GM04503 (cell line): ENCODE measurements at places on chromosomes 16 and 17.
A peak's percentile ranks its signal among the peaks of the same experiment; 100 is the strongest.

GRCh38 chr16:29808219-29808900 is 2.0 kb downstream of the MAZ start:
- no peak for DNase-seq

- DNase-seq = no peak
Measured at GRCh38 chr16:80899809-80900592, 95.6 kb upstream of the CDYL2 start.

DNA sequence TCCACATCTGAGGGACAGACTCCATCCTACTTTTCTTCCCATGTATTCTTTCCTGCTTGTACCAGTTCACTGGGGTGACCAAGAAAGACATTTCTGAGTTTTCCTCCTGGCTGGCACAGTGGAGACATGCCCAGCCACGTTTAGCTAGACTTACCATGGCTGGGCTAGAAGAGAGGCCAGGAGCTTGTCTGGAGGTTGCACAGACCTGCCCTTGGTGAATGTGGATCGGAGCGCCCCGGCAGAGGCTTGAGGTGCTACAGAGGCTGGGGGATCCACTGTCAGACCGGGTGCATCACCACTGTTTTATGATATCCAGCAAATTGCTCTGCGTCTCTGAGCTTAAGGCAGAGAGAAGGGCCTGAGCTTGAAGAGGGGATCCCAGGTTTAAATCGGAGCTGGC is 3.5 kb downstream of the IL4R start:
- DNase-seq = no peak

GRCh38 chr17:41383690-41384089 is 1.6 kb upstream of the KRT34 start:
- no peak for DNase-seq

DNA sequence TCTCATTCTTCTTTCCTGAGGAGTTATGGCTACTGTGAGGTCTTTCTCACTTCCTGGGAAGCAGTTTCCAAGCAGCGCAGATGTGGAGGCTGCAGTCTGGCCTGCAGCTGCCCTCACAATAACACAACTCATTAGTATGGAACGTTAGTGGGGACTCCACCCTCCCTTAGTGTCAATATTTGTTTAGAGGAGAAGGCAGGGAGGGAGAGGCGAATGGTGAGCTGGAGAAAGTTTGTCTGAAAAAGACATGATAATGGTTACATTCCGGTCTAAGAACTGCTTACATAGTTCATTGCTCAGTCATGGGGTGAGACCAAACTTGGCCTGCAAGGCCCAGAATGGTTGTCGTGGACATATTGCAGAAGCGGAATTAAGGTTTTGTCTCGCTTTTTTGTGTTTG is 170.2 kb downstream of the HS3ST3B1 start:
- DNase-seq = peak; percentile 60

- DNase-seq = no peak
Measured at GRCh38 chr16:29030086-29030840, 45.4 kb downstream of the LAT start.

DNA sequence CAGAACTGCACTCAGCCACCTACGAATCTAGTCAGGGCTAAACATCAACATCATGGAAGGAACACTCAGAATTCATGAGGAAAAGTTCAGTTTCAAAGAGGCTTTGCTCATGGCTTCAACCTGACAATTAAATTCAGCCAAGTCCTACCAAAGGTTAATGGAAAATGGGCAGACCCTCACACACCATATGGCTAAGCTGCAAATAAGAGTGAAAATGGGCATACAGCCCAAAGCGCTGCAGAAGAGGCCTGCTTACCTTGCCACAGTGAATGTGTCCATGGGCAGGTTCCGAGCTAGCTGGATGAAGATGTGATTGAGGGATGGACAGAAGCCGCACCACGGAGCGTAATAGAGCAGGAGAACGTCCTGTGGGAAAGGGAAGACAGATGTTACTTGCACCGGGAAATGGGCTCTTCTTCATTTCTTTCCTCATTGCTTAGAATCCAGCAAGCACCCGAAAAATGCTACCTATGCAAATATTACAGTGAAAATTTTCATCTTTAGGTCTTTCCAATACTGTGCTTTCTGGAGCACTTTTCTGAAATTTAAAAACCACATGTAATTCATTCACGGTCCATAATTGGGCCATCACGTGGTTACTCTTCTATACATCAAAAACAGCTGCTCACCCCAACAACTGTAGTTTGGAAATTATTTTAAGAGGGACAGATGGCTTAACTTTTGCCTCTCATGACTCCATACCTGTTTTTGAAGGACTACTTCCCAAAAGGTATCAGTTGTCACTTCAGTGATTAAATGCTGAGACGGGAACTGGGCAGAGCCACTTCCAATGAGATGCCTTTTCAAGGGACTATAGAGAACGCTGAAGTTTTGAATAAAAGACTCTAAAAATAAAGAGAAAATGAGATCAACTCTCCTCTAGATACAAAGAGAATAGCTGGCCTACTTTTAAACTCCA is 19.6 kb downstream of the SNN start:
- no peak for DNase-seq

- no peak for DNase-seq
Measured at GRCh38 chr16:50578137-50578536, 29.9 kb downstream of the NKD1 start.

DNA sequence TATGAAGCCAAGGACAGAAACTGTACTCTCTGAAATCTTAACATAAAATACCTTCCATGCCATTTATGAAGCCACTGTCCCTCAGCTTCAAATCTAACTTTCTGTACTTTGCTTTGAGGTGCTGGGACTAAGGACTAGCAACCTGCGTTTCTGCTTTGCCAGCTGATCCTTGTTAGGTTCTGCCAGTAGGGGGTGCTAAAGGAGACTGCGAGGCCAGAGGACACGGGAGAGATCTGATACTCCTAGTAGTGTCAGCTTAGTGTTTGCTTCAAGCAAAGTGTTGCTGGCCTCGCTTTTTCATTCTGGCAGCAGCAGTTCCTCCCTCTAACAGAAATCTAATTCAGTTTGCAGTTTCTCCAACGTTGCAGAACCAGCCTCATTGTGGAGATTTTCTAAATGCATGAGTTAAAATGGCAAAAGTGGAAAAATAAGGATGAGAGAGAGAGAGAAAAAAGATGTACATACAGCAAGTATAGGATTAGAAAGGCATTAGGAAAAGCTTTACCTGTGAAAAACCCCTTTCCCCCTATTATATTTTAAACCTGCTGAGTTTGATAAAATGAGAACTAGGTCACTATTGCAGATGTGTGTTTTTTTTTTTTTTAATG is 297.5 kb downstream of the CA10 start:
- DNase-seq = no peak

- DNase-seq = no peak
Measured at GRCh38 chr17:27506348-27507218, 50.3 kb downstream of the KSR1 start.

DNA sequence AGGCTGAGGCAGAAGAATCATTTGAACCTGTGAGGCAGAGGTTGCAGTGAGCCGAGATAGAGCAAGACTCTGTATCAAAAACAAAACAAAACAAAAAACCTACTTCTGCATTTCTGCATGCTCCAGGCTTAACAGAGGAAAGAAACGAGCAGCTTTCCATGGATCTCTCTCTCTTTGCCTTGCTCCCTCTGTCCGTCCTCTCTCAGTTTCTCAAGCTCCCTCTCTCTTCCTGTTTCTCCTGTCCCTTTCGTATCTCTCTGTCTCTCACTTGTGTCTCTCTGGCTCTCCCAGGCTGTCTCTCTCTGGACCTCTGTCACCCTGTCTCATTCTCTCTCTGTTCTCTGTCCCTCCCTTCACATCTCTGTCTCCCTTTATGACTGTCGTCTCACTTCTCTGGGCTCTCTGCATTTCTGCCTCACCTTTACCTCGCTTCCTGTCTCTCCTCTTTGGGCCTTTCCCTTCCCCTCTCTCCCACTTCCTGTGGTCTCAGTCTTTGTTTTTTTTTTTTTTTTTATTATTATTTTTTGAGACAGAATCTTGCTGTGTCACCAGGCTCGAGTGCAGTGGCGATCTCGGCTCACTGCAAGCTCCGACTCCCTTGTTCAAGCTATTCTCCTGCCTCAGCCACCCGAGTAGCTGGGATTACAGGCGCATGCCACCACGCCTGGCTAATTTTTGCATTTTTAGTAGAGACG is 4.1 kb upstream of the PITPNA start:
- DNase-seq = no peak

- DNase-seq = no peak
Measured at GRCh38 chr16:2804728-2805127, 6.5 kb downstream of the PRSS41 start.

GRCh38 chr16:31350275-31351005 is 4.5 kb upstream of the ITGAX start:
- no peak for DNase-seq

- no peak for DNase-seq
Measured at GRCh38 chr16:54283725-54284318, 2.8 kb downstream of the IRX3 start.

- no peak for DNase-seq
Measured at GRCh38 chr17:78905116-78905515, 2.1 kb upstream of the CEP295NL start.

- no peak for DNase-seq
Measured at GRCh38 chr16:11672206-11673090, 4.2 kb downstream of the SNN start.

- DNase-seq = no peak
Measured at GRCh38 chr16:78094166-78094565, 5.3 kb upstream of the WWOX start.

- no peak for DNase-seq
Measured at GRCh38 chr16:50668368-50669008, 12.6 kb downstream of the SNX20 start.

DNA sequence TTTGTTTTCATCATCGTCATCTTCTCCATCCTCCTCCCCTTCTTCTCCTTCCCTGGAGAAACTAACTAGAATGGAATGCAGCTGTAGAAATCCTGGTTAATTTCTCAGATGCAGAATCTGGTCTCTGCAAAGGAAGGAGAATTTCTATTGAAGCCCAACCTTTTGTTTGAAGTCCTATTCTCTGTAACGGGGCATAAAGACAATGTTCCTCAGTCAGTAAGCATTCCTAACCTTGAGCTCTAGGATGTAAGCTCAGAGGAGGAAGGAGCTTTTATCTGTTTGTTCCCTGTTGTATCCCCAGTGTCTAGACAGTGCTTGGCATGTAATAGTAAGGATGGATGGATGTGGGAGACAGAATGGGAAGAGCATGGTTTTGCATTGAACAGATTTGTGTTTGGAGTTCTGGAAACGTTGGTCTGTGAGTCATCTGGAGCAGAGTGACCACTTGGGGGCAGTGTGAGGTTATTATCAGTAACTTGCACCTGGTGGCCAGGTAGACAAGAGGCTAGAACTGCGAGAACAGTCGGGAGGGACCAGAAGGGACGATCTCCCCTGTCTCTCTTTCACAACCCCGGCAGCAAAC is 363.7 kb downstream of the SNX29 start:
- peak; percentile 58 for DNase-seq

- no peak for DNase-seq
Measured at GRCh38 chr17:7912927-7913524, 3.1 kb downstream of the RNF227 start.

DNA sequence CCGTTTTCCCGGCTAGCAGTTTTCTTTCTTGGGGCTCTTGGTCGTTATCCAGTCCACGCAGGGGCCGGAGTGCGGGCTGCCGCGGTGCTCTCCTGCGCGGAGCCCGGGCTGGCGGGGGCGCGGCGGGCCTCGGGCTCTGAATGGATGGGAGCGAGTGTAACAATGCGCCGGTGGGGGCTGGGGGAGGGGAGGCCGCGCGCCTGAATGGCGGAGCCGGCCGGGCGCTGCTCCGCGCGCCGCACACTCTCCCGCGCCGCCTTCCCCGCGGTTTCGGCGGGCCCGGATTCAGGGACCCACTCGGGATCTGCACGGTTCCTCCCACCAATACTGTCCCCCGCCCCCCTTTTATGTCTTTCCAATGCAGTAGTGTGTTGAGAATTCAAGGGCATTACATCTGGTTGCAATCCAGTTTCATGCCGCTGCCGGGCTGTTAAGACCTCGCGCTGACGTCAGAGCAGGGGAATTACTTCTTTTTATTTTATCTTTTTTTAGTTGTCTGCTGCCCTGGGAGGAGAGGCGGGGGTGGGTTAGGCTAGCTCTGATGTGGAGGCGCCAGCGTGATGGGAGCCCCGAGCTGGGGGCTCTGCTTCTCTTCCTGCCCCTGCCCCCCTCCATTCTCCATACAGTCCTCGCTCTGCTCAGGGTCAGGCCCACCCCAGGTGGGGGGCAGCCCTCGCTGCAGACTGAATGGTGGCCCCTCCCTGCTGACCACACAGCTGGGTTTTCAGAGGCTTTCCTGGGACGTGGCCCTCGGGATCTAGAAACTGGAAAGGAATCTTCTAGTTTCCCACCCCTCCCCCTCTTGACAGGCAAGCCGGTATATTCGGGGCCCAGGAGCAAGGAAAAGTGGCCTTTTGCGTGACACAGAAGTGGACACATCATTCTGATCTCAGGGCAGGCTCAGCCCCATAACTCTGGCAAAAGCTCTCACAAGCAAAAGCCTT is 1.8 kb downstream of the RAI1 start:
- DNase-seq = no peak

- no peak for DNase-seq
Measured at GRCh38 chr17:74623693-74624093, at the start of gene CD300E. Gene CD300E (minus strand): TSS chr17:74623738. CDS start chr17:74623621, 117 bp downstream.

GRCh38 chr17:27526604-27527002 is 70.4 kb downstream of the KSR1 start:
- no peak for DNase-seq

DNA sequence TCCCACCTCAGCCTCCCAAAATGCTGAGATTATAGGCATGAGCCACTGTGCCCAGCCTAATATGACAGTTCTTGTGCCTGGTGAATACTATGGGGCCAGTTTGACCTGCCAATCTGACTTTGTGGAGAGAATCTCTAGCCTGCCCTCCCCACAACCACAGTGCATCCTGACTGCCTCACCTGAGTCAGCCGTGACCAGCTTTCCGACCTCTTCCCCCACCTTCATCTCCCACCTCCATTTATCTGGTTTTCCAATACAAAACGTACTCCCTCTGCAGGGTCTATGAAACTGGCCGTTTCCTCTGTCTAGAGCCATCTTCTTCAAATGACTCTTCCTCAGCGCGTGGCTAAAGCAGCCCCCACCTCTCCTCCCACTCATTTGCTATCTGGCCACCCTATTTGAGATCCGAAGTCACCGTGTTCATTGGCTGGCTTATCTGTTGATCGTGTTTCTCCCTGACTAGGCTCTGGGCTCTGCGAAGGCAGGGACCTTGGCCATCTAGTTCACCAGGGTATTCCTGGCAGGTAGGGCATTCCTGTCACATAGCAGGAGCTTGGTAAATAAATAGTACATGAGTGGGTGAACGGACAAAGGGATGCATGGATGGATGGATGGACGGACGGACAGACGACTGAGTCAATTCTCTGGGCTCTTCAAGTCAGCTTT is 22.3 kb upstream of the PLLP start:
- DNase-seq = no peak

GRCh38 chr17:10727192-10727591 is 2.6 kb downstream of the TMEM220 start:
- DNase-seq = no peak

DNA sequence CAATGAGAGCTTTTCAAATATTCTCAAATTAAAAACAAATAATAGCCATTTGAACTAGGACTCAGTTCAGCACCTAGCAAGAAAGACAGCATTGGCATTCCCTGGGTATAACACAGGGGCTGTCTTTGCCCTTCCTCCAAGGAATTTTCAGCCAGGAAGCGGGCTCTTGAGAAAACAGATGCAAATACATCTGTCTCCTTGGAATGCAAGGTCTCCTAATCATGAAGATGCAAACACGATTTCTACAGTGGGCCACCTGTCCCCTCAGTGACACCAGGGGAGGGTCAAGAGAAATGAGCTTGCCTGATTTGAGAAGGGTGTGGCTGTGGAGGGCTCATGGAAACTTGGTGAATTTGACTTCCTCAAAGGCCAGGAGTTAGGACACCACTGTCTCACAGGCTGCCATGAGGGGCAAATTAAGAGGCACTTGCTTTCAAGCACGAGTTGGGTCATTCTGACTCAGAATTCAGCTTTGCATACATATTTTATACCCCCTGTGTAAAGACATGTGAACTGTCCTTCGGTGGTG is 24.5 kb upstream of the SUPT4H1 start:
- no peak for DNase-seq
